ENCODE measurements at places on chromosomes 2 and 18.

- DNase-seq, result no peak
Observed at GRCh38 chr2:15061268-15061667, 428.8 kb downstream of the LRATD1 start.

- DNase-seq, result no peak
Observed at GRCh38 chr2:1233281-1233680, 180.0 kb upstream of the TPO start.

GRCh38 chr2:79487399-79487798 lies 25.5 kb upstream of the CTNNA2 start:
- DNase-seq, result no peak

DNA sequence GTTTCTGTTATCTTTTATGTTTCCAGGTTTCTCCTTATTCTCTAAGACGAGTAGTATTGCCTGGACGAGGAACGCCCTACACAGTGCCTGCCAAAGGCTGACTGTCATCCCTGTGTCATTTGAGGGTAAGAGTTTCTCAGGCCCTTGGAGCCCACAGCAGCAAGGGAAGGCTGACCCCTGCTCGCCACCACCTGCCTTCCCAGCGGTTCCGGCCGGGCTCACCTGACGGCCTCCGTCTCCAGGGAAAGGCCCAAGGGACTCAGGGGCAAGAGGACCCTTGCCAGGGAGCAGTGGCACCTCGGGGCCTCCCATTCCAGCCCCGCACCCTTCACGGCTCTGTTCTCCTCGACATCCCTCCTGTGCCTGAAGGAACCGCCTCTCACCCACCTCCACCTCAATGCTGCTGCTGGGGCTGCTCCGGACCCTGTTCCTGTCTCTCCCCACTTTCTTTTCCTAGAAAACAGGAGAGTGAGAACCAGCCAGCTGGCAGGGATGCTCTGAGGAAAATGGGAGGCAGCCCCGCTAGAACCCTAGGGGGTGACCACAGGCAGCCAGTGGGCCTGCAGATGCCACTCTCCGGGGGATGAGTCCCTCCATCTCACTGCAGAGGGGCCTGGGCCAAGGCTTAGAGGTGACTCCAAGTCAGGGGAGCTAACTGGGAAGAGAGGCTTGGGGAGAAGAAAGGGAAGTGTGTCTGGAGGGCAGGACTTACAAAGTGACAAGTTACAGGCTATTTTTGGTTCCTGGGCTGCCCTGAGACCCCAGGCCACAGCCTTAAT lies 1.9 kb downstream of the LIMS2 start:
- no peak for DNase-seq

- DNase-seq, result no peak
Observed at GRCh38 chr2:232761301-232761907, 15.0 kb downstream of the KCNJ13 start.

GRCh38 chr2:151887164-151887563 lies 58.9 kb upstream of the ARL5A start:
- no peak for DNase-seq

DNA sequence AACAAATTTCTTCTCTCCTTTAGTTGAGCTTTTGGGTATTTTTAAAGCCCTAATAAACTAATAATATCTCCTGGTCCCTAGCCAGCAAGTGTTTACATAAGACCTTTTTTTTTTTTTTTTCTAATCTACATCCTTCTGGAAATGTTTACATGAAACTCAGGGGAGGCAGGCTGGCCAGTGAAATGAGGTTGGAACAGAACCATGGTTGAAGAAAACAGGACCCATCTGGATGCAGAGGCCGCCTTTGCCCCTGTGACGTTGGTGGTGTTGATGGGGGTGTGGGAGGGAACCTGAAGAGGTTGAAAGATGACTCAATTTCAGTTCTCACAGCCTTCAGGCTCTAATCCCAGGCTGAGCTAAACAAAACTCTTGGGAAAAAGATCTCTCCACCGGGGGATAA lies 118.5 kb downstream of the NRP2 start:
- DNase-seq, result no peak

DNA sequence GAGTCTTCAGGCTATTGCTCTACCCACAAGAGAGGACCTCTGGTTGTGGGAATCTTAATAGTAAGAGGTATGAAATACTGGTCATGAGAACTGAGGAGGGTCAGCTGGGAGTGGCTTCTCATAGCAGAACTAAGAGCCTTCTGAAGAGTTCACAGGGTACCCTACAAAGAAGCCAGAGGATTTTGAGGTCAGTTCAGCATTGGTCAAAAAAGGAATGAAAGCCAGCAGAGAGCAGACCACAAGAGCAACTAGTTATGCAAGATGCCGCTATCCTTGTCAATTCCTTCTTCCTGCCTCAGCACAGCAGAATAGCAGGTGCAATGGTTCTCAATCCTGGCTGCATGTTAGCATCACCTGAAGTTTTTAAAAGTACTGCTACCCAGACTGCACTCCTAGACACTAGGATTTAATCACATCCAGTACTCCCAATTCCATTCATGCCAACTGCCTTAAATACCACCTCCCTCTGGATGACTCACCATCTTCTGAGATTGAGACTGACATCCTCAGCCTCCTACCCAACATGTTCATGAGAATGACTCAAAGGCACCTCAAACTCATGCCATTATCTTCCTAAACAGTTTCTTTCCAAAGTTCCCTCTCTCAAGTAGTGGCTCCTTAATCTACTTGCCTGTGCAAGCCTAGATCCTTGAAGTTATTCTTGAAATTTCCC lies 81.0 kb upstream of the RBMS1 start:
- DNase-seq, result no peak

GRCh38 chr2:132936261-132936660 lies 266.3 kb upstream of the LYPD1 start:
- DNase-seq, result no peak
